ENCODE measurements at places on chromosomes 2 and 18.

DNA sequence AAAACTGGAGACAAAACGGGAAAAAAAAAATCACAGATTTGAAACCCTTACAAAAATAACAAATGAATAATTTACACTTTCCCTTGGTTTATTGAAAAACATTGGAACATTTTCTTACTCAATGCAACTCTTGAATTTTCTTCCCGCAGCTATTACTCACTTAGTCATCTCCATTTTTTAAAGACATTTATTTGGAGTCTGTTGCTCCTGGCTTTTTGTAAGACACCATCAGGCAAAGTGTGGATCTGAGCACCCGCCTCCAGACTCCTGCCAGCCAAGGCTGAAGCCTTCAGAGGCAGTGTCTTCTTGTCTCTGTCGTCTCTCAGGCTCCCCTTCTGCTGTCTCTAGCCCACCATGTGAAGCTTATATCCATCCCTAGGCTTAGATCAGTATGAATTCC is 46.2 kb downstream of the TRIB2 start:
- no peak for DNase-seq

DNA sequence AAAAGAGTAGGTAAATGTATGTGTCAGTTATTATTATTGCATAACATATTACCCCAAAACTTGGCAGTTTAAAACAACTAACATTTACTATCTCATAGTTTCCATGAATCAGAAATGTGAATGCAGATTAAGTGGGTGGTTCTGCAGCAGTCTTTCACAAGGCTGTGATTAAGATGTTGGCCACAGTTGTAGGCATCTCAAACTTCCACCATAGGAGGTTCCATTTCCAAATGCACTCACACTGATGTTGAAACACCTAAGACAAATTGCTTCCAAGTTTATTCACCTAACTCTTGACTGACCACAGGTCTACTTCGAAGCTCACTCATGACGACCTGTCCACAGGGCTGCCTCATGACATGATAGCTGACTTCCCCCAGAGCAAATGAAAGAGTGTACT is 360.8 kb downstream of the GRB14 start:
- no peak for DNase-seq

DNA sequence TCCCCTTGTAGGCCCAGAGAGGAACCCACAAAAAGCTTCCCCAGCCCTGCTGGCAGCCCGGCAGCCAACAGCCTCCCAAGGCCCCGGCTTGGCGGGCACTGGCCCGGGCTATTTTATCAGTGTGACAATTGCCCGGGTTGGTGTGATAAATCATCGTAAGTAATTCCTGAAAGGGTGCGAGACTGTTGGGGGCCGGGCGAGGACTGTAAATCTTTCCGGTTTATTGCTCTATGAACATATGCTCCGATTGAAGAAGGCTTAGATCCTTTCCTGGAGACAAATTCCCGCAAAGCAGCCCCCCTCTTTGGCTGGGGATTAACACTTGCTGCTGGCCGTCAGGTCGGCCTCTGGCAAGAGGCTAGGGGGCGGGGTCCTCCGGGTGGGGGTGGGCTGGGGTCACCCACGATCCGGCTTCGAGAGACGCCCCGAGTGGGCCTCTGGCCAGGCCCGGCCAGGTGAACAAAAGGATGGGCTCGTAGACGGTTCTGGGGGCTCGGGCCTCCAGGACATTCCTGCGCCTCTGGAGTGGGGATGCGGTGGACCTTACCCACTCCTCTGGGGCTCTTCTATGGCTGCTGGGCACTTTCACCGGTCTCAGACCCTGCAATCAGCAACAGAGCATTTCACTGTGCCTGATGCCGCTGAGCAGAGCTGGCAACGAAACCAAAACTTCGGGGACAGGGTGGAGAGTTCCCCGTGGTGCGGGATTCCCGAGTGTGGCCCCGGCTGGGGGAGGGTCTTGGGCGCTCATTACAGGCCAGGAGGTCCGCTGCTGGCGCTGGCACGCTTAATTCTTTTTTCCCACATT is 2.0 kb downstream of the HOXD3 start:
- no peak for DNase-seq

DNA sequence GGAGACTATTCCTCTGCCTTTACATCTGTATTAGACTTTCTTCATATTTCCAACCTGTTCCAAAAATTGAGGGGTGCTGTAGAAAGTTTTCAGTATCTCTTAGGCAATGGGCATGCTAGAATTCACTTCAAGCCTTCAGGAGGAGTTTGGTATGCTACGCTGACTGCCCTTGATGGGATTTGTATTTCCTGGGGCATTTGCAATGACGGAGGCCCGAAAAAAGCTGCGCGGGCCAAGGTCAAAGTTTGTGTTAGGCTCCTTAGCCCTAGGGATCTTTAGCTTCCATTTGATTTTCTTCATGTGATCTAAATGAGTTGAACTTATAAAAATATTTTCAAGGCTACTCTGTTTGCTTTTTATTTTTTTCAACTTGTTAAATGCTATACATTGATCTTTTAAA is 5.1 kb downstream of the CPS1 start:
- DNase-seq = no peak

GRCh38 chr2:9310377-9310776 is 103.8 kb downstream of the ASAP2 start:
- DNase-seq = no peak

DNA sequence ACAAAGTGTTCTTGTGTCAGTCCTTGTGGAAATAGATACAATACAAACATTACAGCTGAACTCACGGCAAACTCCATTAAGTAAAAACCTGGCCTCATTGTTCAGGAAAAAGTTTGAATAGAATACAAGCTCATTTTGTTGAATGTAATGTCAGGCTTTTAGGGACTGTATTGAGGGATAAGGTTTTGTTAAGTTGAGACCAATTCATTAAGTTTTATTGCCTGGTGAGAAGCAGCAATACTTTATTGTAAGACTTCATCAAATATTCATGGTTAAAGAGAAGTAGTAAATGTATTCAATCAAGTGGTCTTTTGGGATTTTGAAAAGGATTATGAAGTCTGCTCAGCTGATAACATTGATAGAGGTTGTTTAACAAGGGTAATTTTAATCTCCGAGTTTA is 35.4 kb upstream of the METAP1D start:
- DNase-seq = peak; percentile 8

DNA sequence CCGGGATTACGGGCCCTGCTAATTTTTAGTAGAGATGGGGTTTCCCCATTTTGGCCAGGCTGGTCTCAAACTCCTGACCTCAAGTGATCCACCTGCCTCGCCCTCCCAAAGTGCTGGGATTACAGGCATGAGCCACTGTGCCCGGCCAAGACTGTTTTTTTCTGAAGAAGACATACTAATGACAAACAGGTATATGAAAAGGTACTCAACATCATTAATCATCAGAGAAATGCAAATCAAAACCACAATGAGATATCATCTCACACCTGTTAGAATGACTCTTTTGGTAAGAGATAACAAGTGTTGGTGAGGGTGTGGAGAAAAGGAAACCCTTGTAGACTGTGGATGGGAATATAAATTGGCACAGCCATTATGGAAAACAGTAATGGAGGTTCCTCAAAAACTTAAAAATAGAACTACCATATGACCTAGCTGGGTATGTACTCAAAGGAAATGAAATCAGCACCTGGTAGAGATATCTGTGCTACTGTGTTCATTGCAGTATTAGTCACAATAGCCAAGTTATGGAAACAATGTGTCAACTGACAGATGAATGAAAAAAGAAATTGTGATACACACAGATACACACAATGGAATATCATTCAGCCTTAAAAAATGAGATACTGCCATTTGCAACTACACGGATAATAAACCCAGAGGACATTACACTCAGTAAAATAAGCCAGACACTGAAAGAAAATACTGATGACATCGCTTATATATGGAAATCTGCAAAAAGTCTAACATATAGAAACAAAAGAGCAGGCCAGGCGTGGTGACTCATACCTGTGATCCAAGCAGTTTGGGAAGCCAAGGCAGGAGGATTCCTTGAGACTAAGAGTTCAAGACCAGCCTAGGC is 20.8 kb downstream of the SOS1 start:
- DNase-seq = no peak

DNA sequence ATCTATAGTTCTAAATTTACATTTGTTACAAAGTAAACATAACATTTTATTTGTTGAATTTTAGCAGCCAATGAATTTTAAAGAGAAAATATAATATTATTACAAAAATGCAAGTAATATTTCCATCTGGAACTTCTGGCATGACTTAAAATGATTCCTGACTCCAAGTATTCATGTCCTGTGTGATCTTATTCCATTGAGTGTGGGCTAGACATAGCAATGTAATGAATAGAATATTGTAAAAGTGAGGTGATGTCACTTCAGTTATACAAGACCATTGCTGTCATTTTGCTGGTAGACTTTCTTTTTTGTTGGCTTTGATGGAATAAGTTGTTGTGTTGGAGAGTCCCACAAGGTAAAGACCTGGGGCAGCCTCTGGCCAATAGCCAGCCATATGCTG is 912.2 kb upstream of the PIK3C3 start:
- DNase-seq = no peak

DNA sequence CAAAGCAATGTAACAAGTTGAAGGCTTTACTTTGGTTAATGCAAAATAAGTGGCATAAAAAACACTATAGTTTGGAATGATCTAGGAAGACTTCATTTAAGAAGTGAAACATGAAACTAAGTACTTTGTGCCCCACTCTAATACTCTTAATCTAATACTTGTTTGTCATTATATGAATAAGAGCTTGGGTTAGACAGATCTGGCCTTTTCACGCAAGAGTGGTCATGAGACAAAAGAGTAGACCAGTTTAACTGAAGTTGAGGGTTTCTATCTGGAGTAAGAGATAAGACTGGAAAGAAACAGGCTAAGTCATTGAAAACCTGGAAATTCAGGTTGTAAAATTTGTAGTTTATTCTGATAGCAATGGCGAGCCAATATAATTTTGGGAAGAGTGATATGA is 2.8 kb downstream of the SLC30A6 start:
- no peak for DNase-seq

DNA sequence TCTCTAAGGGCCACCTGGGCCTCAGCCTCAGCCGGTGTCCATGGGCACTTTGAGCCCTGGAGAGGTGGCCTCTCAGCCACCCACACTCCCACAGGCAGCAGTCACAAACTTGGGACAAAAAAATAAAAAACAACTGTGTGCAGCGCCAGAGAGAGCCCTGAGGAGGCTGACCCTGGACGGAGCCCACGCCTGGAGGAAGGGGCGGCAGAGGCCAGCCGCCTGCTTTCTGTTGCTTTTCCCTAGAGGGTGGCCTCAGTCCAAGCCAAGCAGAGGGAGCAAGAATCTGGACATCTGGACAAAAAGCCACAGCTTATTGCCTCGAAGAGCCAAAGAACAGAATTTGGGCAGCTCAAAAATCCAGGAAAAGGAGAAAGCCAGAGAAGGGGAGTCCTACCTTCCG is 43.3 kb upstream of the LDLRAD4 start:
- DNase-seq = no peak

- no peak for DNase-seq
These were observed 25.4 kb downstream of the PDCL3 start for GRCh38 chr2:100588071-100588786.

DNA sequence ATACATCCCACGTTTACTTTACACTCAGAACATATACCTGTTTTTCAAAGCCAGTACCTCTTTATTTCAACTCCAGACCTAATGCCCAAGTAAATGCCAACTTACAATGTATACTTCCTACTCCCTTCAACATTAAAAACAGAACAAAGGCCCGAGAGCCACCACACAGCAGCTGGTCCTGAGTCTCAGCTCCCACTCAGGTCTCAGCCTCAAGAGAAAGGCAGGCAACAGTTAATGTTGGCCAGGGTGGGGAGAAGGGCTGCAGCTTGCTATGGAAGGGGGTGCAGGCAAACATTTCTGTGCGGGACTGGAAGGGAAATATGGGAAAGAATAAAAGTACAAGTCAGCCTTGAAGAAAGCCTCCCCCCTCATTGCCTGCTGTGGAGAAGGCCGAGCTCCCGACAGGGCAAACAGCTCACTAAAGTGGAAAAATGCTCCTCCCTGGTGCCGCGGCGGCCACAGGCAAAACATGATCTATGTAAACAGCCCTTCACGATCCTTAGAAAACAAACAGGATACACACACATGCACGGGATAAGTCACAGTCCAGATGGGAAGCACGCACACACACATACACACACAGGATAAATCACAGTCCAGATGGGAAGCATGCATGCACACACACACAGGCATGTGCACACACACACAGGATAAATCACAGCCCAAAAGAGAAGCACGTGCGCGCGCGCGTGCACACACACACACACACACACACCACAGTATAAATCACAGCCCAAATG is 67.4 kb downstream of the ADNP2 start:
- DNase-seq = no peak

DNA sequence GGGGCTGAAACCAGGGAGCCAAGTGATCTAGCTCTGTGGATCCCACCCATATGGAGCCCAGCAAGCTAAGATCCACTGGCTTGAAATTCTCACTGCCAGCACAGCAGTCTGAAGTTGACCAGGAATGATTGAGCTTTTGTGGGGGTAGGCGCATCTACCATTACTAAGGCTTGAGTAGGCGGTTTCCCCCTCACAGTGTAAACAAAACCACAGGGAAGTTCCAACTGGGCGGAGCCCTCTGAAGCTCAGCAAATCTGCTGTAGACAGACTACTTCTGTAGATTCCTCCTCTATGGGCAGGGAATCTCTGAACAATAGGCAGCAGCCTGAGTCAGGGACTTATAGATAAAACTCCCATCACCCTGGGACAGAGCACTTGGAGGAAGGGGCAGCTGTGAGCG is 96.7 kb downstream of the CCDC148 start:
- no peak for DNase-seq

- no peak for DNase-seq
These were observed 86.7 kb upstream of the B3GNT7 start for GRCh38 chr2:231308631-231309428.

GRCh38 chr2:42851740-42852250 is 59.4 kb upstream of the HAAO start:
- DNase-seq = no peak

GRCh38 chr18:73852789-73853549 is 294.7 kb downstream of the FBXO15 start:
- no peak for DNase-seq

- DNase-seq = no peak
These were observed 225.3 kb downstream of the ICOS start for GRCh38 chr2:204161886-204162285.

GRCh38 chr2:133568172-133568571 is at the start of gene NCKAP5:
Gene NCKAP5 (minus strand): TSS chr2:133568463. CDS start chr2:133517526, 50,937 bp downstream.
- peak; percentile 22 for DNase-seq

GRCh38 chr2:216670266-216671080 is 24.9 kb downstream of the IGFBP5 start:
- no peak for DNase-seq

GRCh38 chr2:200746301-200746700 is 65.4 kb upstream of the BZW1 start:
- DNase-seq = no peak

GRCh38 chr2:239954166-239955086 is 70.7 kb downstream of the NDUFA10 start:
- no peak for DNase-seq

GRCh38 chr2:9201185-9201891 is 5.3 kb upstream of the ASAP2 start:
- DNase-seq = no peak

DNA sequence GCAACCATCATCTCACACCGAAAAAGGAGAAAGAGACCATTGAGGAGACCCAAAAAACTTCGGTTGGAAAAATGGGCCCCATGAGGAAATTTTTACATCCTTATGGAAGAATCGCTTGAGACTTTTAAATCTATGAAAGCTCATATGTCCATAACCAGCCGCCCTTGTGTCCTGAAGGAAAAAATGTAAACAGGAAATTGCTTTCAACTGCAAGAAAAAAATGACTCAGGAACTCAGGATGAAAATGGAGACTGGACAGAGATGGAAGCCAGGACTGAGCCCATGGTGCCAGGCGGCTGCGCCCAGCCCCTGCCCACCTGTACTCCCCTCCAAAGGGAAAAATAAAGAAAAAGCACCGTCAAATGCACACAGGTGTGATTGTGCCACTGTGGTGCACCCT is 81.5 kb upstream of the SLC66A3 start:
- DNase-seq = no peak

GRCh38 chr2:43708178-43708577 is 31.9 kb upstream of the C1GALT1C1L start:
- no peak for DNase-seq

All from NCI-H774 (cell line).